ENCODE measurements at places on chromosomes 4 and X.

DNA sequence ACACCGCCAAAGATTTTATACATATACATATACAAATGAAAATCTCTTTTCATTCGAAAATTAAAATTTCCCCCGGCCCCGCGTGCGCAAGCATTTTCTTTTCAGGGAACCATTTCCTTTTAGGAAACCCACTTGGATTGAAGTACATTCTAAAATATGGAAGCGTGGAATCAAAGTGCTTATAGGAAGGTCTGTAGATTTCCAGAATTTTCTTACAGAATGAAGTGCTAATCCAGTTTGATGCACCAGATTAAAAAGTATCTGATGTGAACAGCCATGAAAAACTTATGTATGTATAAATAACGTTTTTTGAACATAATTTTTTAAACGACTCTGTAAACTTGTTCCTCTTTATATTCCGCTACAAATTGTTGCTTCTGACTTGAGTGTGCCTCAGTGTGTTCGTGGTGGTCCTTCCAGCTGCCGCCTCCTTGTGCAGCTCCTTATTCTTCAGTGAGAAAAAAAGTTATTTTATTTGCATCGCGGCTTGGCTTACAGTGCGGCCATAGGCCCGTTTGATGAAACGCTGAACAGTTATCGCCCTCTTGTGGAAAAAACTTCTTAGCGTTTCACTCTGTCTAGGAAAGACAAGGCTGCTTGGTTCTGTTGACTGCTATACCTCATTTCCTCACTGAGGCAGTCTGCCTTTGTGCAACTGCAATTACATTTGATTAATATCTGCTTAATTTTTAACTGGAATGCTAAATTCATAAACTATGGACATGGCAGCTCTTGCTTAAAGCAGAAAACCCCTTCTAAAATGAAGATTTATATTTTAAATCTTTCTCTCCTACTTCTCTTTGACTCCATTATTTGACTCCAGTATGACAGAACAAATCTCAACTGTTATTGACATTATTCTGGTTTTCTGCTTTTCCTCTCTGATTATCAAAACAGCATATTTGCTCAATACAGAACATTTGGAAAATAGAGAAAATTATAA lies 4.7 kb upstream of the NKX6-1 start:
- DNase-seq = peak; percentile 21

DNA sequence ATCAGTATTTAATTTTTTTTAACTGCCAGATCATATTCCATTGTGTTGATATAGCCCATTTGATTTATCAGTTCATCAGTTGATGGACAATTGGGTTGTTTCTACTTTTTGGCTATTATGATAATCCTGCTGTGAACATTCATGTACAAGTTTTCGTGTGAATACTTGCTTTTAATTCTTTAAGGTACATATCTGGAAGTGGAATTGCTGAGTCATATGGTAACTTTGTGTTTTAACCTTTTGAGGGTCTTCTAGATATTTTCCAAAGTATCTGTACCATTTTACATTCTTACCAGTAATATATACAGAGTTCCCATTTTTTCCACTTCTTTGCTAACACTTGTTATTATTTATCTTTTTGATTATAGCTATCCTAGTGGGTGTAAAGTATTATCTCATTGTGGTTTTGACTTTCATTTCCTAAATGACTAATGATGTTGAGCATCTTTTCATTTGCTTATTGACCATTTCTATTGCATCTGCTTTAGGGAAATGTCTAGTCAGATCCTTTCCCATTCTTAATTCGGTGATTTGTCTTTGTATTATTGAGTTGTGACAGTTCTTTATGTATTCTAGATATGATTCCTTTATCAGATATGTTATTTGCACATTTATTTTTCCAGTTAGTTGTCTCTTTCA lies 75.2 kb upstream of the NUDT6 start:
- no peak for DNase-seq

GRCh38 chr4:88054901-88055300 lies 47.5 kb downstream of the PKD2 start:
- DNase-seq = peak; percentile 12

GRCh38 chrX:144916785-144917184 lies 330.5 kb upstream of the SPANXN1 start:
- DNase-seq = no peak

GRCh38 chrX:107763647-107764046 lies 11.9 kb downstream of the TSC22D3 start:
- DNase-seq = no peak

- no peak for DNase-seq
Observed at GRCh38 chr4:17195461-17196275, 297.2 kb upstream of the LDB2 start.

GRCh38 chr4:121277194-121278105 lies 103.4 kb downstream of the QRFPR start:
- no peak for DNase-seq

GRCh38 chrX:13082206-13083065 lies 38.0 kb upstream of the FAM9C start:
- no peak for DNase-seq

Data from SHP77 (cell line).